Lung (tissue), 17 donors: ENCODE measurements at places on chromosomes 2 and 18. TPM values are rescaled to one million over a fixed set of nuclear protein-coding genes. Genes with fewer than 3 reads are reported as not detected.

The GCC2 gene
- 111 TPM for total RNA-seq

The ADRA2B gene
- total RNA-seq = 0.21 TPM

The CCDC121 gene
- total RNA-seq = 4.8 TPM

The APLF gene
- total RNA-seq = 11.8 TPM

The PSMA8 gene
- not detected for total RNA-seq

The SLC9A2 gene
- total RNA-seq = 0.06 TPM

The DQX1 gene
- not detected for total RNA-seq

The PLCL1 gene
- total RNA-seq = 4.0 TPM
